Activated CD4-positive, alpha-beta T cell treated with anti-CD3 and anti-CD28 coated beads, Interleukin-2, amount 10 ng/mL, durations not matched to agents 7 days and 5 days (primary cell): ENCODE measurements at places on chromosomes 1 and 21. TPM values are rescaled to one million over a fixed set of nuclear protein-coding genes. Genes with fewer than 3 reads are reported as not detected.

KCNT2 gene
- not detected for total RNA-seq

PAPPA2 gene
- total RNA-seq: 0.25 TPM

ITLN2 gene
- not detected for total RNA-seq

LRRC7 gene
- total RNA-seq: not detected

GRCh38 chr1:116529199-116529631 lies 41.6 kb downstream of the CD58 start:
- DNase-seq: no peak
- H3K27me3 ChIP-seq: no peaks in the 10 kb centered on the region
- peaks cover 8% of the 10 kb centered on the region for H3K4me1 ChIP-seq
- peaks cover 73% of the 10 kb centered on the region for H3K36me3 ChIP-seq

- peaks cover 13% of the 10 kb centered on the region for H3K27me3 ChIP-seq
- H3K27ac ChIP-seq: peak within 1 kb of the TSS; percentile 94
- H3K4me3 ChIP-seq: peak within 1 kb of the TSS; percentile 94
- peaks cover 16% of the 10 kb centered on the region for H3K4me1 ChIP-seq
Measured at GRCh38 chr1:244050835-244051444, at the start of gene ZBTB18. ZBTB18 (plus strand) TSS chr1:244051283; CDS start chr1:244051432, 149 bp downstream.

GRCh38 chr1:153978274-153978909 lies 918 bp upstream of the JTB start:
- no peaks in the 10 kb centered on the region for H3K27me3 ChIP-seq
- H3K4me3 ChIP-seq: peak overlapping the region; percentile 97
- H3K27ac ChIP-seq: peak overlapping the region; percentile 92
- H3K4me1 ChIP-seq: peaks cover 39% of the 10 kb centered on the region
- H3K36me3 ChIP-seq: peaks cover 35% of the 10 kb centered on the region
- no peak for DNase-seq

GJA5 gene
- not detected for total RNA-seq

DNALI1 gene
- total RNA-seq: 0.40 TPM

DNA sequence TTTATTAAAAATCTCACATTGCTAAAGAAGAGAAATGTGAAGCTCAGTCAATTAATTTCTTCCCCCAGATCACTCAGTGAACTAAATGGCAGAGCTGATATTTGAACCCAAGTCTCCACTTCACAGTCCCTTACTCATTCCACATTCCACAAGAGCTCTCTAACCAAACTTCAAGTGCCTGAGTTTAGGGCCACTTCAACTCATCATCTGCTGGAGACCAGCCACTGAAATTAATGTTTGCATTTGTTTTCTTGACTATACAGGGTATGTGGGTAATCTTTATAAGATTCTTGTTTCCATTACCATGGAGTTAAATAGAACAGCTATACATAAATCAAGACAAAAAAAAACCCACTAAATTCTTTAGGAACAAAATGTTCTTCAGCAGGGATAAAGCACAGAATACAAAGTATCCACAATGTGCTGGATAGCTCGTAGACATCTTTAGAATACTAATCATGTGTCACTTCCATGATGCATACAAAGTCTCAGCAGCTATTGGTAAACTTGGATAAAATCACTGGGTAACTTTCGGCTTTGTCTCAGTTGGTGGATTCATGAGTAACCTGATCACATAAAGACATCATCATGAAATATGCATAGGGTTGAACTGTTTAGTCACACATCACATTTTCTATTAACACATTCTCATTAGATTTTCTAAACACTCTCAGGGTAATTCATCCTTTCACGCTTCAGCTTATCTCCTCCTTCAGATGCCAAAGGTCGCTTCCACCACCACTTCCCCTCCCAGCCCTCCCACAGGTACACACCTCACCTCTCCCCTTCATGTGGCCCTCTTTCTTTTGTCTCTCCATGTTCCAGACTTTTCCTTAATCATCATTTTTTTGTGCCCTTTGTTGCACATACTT lies 89.8 kb downstream of the LRRC53 start:
- H3K27ac ChIP-seq: no peak overlapping the region
- H3K27me3 ChIP-seq: no peaks in the 10 kb centered on the region
- H3K4me3 ChIP-seq: no peak overlapping the region
- no peaks in the 10 kb centered on the region for H3K4me1 ChIP-seq
- H3K36me3 ChIP-seq: no peaks in the 10 kb centered on the region

DNA sequence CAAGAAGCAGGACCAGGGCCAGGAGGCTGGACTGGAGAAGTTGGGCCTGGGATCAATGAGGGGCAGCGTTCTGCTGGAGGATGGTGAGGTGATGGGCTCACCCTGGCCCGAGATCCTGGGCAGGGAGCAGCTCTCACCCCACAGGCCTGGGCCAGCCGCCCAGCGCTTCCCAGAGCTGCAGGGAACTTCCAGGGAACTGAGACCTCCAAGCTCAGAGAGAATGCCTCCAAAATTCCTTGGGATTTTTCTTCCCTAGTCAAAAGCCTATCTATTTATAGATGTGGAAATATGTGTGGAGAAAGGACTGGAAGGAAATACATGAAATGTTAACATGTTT lies 121.2 kb downstream of the SPSB1 start:
- peaks cover 48% of the 10 kb centered on the region for H3K4me1 ChIP-seq
- no peak overlapping the region for H3K4me3 ChIP-seq
- DNase-seq: no peak
- H3K36me3 ChIP-seq: peaks cover 2% of the 10 kb centered on the region
- no peak overlapping the region for H3K27ac ChIP-seq
